ENCODE measurements at places on chromosomes 7 and 10. TPM values are rescaled to one million over a fixed set of nuclear protein-coding genes. Genes with fewer than 3 reads are reported as not detected.

MYOZ1 gene
- total RNA-seq, result 0.27 TPM

FKBP14 gene
- 6.1 TPM for total RNA-seq

SEPHS1 gene
- total RNA-seq, result 20.1 TPM

LOXL4 gene
- total RNA-seq, result 2.8 TPM

TMEM176B gene
- 2.5 TPM for total RNA-seq

SPDYE2 gene
- not detected for total RNA-seq

ARHGAP22 gene
- 3.0 TPM for total RNA-seq

HECTD2 gene
- 6.9 TPM for total RNA-seq

BRAF gene
- 59.6 TPM for total RNA-seq

SYCE1 gene
- not detected for total RNA-seq

MYH16 gene
- total RNA-seq, result not detected

CTNNA3 gene
- 0.12 TPM for total RNA-seq

DNA sequence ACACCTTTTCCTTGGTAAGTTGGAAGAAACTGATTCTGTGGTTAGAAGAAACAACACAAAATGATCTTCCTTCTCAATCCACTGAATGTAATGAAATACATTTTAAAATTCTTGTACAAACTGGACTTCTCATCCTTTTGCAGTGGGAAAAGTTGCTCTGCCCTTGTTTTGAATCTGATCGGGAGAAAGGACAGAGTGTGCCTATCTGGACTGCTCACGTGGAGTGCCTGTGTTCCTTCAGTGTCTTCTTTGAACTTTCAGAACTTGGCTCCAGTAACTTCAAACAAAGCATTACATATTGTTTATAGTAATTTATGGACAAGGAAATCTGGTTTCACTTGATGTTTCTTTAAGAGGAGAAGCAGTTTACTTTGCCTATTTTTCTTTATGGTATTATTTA lies 17.1 kb downstream of the SLC26A3 start:
- no peak for DNase-seq

DNA sequence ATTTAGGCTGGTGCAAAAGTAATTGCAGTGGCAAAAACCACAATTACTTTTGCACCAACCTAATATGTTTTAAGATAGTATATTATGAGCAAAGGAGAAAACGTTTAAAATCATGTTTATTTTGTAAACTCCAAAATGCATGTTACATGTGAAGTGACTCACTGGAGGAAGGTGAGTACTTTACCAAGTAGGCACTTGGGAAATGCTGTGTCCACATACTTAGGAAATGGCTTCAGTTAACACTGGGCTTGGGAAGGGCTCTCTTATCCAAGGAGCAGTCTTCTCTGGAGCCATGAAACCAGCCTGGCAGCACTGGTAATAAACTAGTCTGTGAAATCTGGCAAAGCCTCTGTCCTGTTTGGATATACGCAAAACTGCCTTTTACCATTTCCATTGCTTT lies 4.4 kb downstream of the RPS24 start:
- DNase-seq, result no peak

GRCh38 chr10:52394246-52394645 lies 80.2 kb downstream of the DKK1 start:
- DNase-seq, result no peak

DNA sequence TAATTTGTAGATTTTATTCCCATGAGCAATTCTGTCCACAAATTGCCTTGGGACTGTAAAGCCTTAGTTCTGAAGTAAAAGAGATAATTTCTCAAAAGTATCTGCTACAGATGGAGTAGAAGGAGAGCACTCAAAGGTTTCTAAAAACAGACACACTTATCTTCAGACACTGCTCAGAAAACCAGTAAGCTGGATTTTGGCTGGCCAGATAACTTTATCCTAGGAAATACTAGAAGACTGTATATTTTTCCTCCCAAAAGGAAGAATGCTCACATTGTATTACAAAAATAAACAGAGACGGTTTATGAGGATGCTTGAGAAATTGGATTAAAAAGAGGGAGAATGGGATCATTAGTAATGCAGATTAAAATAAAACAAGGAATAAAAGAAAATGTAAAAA lies 178.0 kb upstream of the IGFBP3 start:
- DNase-seq, result no peak

GRCh38 chr7:63092951-63093350 lies 905.7 kb upstream of the ZNF722 start:
- no peak for DNase-seq

GRCh38 chr7:44898039-44898438 lies 12.7 kb upstream of the PURB start:
- peak; percentile 2 for DNase-seq

- DNase-seq, result no peak
Measured at GRCh38 chr7:51786284-51786683, 469.7 kb upstream of the COBL start.

GRCh38 chr7:99437946-99438572 lies 539 bp downstream of the PTCD1 start:
- DNase-seq, result no peak

- no peak for DNase-seq
Measured at GRCh38 chr10:103500481-103500880, 7.0 kb downstream of the NEURL1 start.

DNA sequence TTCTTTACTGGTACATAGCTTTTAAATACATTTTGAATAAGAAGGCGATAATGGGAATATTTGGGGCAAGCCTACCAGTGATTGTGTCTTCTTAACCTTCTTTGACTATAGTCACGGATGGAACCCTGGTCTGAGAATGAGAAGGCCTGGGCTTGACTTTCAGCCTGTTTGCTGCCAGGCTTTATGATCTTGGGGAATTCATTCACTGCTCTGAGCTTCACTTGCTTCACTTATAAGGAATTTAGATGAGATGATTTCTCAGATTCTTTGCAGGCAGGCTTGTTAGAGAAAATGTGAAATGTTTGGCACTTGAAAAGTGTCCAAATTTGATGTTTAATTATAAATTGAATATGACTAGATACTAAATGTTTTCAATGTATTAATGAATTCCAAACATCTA lies 42.5 kb downstream of the NUP205 start:
- DNase-seq, result no peak

DNA sequence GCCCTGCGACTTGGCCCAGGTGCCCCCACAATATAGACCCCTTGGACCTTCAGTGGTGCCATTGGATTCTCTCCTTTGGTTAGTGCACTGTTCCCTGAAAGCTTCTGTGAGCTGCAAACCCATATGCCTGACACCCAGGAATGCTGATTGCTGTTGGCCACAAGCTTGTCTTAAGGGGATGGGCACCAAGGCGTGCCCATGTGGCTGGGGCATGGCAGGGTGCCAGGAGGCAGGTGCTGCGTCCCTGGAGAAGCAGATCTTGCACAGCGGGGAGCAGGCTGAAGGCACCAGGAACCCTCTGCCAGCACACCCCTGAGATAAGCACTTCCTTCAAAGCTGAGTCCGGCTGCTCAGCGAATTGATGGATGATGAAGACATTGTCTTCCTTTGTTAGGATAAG lies 411.8 kb downstream of the SDK1 start:
- DNase-seq, result no peak

DNA sequence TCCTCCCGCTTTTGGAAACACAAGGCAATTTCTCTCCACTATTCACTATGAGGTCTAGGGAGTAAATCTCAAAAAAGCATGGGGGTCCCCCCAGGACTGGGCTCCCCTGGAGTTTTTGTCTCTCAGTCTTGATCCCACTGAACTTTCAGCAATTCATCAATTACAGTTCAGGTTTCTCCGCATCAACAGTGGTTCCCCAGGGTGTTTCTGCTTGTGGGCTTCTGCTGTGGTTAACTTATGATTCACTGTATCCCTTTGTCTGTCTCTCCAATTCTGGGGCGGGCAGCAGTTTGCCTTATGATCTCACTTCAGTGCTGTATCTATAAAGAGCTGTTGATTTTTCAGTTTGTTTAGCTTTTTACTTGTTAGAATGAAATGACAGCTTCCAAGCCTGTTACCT lies 142.6 kb upstream of the CDC14C start:
- DNase-seq, result no peak

GRCh38 chr10:117421985-117422384 lies 46.7 kb upstream of the PDZD8 start:
- DNase-seq, result peak; percentile 21

DNA sequence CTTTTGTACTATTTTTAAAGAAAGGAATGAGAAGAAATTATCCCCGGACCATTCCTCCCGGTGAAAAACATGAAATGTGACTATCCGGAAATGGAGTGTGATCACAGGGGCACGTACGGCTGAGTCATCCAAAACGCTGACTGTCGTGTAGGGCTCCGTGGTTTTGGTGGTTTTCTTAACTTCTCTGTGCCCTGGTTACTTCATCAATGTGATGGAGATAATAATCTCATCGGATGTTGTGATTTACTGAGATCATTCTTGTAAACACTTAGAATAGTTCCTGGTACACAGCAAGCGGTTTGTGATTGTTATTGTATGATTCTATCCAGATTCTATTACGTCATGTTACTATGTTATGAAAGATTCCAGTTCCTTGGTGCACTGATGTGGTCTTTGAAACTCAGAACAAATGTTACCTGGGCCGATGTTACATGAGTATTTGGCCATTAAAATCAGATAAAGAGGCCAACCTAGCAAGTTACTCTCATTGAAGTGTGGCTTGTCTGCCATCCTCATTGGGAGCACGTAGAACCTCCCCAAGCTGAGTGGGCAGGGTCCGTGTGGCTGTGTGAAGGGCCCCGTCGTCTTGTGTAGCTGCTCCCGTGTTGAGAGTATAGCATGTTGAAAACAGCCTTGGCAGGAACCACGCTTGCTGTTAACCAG lies 99.5 kb downstream of the CAMK1D start:
- DNase-seq, result peak; percentile 33

GRCh38 chr10:94402204-94402842 lies at the start of gene TBC1D12:
Gene TBC1D12, plus strand, starts transcription at chr10:94402541. Its CDS starts 73 bp downstream, at chr10:94402614.
- DNase-seq, result peak; percentile 92

DNA sequence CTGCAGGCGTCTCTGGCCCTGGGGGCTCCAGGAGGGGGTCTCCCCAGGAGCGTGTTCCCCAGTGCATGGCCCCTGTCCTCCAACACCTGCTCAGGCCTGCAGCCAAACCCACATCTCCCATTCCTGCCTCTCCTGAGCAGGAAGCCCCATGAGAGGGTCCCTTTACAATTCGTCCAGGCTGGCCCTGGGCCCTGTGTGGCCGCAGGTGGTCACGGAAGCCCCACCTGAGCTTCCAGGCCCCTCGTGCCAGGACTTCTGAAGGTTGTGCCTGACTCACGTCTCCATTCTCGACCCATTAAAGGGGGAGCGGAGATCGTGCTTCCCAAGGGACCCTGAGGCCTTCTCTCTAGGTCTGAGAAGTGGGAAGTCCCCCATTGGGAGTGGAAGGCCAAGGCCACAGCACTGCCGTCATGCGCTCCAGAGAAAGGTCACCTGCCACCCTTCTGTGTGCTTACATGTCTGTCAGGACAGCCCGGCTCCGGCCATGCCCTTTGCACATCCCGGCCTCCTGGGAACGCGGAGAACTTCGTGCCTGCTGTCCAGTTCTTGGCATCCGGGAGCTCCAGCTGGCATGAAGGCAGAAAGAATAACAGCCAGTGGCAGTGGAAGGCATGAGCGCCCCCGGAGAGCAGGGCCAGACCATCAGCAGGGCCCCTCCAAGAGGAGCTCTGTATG lies 382.3 kb downstream of the DNAJB6 start:
- DNase-seq, result no peak

GRCh38 chr10:124612611-124613498 lies 131.3 kb downstream of the FAM53B start:
- no peak for DNase-seq

GRCh38 chr10:129741280-129741977 lies 222.6 kb downstream of the EBF3 start:
- DNase-seq, result no peak
